ENCODE measurements at places on chromosomes 5 and 9.
A peak's percentile ranks its signal among the peaks of the same experiment; 100 is the strongest.

DNA sequence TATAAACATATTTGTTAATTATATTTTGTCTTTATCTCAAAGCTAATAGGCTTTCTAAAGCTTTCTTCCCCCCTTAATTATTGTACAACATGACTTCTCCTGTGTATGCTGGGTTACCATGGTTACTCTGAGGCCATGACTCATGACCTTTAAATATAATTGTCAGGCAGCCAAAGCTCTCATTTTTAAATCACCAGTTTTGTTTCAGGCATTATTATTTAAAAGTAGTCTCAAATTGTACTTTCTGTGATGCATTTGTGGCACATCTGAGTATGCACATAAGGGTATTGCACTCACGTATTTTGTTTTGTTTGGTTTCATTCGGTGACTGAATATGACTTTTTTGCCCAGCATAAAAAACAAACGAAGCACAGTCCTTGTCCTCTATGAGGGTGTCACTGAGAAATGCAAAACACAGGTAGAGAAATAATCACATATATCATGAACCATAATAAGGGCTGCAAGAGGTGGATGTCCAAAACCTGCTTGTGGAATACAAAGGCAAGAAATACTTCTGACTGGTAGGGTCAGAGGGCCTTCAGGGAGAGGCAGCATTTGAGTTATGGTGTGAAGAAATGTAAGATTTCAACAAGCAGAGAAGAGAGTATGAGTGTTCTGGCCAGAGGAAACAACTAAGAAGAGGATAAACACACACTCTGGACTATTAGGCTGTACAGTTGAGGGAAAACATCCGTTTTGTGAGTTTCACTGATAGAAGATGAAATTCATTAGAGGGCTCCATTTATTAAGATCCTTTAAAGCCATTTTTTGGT lies 2.1 kb downstream of the CCDC192 start:
- DNase-seq = peak; percentile 89

- no peak for DNase-seq
Observed at GRCh38 chr9:114174876-114175771, 19.8 kb downstream of the COL27A1 start.

DNA sequence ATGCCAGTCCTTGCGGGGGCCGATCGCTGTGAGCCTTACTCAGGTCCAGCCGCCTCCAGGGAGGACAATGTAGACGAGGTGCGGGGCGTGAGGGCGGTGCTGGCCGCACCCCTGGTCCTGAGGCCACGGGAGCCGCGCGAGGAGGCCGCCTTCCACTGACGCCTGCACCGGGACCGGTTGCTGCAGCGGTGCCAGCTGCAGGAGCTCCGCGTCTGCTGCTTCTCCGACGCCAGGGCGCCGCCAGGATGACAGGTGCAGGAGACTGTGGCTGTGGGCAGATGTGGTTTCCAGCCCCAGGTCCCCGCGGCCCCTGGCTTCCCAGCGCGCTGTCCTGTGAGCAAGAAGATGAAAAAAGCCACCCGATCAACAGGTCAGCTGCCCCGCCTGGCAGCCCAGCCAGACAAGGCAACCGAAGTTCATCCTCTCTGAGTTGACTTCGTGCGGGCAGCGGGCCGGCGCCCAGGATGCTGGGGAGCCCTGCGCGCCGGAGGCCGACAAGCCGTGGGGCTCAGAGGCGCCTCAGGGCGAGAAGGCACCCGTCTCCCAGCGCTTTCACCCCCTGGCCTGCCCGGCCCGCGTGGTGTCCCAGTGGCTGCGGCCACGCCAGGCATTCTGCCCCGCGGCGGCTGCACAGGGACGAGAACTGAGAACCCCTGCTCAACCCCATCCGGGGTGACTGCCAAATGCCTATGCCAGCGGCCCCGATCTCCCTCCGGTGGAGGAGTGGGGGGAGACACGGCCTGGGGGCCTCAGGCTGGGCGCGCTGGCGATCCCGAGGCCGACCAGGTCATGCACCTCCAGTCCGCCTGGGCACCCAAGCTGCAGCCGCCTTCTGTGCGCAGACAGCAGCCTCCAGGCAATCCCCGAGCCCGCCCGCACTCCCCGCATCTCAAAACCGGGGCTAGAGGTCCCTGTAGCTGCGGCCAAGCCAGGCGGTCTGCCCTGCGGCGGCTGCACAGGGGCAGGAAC lies 43.4 kb upstream of the BICD2 start:
- DNase-seq = peak; percentile 69

- DNase-seq = peak; percentile 86
Observed at GRCh38 chr9:21993893-21994555, at the start of gene CDKN2A. Gene CDKN2A (minus strand): TSS chr9:21994392.

- no peak for DNase-seq
Observed at GRCh38 chr5:9294793-9295465, 250.9 kb downstream of the SEMA5A start.

Data from DMS53 (cell line).